Activated CD8-positive, alpha-beta memory T cell treated with anti-CD3 and anti-CD28 coated beads for 1 hour (primary cell): ENCODE measurements at places on chromosomes 12 and 14.

DNA sequence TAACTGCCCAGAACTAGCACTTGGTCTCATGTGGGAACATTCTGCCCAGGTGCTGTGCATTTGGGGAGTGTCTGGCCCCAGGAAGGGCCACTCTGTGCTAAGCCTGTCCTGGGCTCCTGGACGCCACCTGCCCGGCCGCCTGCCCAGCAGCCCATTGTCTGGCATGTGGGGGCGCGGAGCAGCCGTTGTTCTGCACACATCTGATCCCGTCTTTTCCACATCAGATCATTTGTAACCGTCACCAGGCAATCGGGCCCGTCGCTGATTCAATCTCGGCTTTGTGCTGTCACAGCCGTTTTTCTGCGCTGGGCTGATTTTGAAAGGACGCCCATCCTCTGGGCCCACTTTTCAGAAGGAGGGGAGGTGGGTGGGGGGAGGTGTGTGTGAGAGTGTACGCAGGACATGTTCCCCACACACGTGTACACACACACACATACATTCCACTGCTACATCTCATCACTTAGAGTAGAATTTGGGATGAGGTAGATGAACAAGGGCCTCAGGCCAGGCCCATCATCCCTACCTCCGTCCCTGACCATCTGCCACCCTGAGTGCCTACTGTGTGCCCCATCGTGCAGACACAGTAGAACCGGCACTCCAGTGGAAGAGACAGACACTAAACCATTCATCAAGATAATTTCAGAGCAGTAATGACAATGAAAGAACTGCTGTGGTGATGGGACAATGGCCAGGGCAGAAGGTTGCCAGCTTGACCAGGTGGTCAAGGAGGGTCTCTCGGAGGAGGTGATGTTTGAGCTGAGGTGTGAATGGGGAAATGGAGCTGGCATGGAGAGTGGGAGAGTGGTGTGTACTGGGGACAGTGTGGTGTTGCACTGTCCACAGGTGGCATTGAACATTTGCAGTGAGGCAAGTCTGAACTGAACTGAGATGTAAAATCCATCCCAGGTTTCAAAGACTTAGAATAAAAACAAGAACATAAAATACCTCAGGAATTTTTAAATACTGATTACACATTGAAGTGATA is 19.0 kb downstream of the FAM222A start:
- DNase-seq, result no peak

DNA sequence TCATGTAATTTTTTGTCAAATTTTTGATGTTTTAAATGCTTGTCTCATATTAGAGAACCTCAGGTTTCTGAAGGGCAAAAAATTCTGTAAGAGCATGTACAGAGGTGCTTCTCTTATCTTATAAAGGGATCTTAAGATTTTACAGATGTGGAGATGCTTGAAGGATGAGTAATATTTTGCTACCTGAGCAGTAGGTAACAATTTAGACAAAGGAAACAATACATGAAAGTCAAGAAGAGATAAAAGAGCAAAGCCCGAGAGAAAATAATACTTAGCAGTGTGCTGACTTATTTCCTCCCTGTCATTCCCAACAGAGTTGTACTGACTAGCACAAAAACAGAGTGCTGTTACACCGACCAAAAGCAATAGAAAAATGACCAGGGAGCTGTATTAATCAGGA is 98.1 kb upstream of the PTPRR start:
- DNase-seq, result no peak

- no peak for DNase-seq
Measured at GRCh38 chr12:69679119-69679518, 20.0 kb downstream of the BEST3 start.

GRCh38 chr12:88553941-88554658 is 26.2 kb downstream of the KITLG start:
- no peak for DNase-seq

DNA sequence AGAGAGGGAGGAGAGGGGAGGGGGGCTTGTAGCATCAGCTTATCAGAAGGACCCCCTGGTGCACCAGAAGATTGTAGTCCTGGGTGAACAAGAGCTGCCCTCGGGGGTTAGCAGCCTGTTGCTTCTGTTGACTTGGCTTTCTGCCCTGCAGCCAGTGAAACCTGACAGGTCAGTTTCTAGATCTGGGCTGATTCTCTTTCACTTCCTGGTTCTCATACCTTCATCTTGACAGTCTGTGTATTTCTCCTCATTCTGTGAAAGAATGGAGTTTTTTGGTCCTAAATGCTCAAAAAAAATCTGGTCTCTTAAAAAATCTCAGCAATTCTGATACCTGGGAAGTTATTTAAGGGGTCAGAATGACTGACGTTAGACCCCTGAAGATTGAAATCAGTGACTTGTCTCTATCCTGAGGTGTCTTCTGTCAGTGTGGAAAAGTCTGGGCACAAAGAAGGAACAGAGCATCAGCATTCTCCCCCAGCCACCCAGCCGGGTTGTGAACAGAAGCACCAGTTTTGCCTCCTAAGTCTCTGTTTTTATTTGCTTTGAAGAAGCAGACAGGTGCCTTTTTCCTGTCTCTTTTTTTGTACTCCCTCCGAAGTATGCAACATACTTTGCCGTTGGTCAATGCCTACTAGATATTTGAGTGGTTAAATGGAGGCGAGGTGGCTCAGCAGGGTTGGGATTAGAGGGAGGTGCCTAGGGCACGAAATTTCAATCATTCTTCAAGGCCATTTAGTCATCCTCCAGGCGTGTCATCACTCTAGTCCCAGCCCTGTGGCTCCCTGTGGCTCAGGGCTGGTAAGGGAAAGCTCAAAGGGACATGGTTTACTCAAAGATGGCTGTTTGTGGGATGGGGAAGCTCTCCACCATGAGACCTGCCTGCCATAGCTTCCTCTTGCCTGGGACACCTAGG is 24.0 kb downstream of the TTC9 start:
- DNase-seq, result no peak

GRCh38 chr12:28479683-28480082 is 289.4 kb downstream of the CCDC91 start:
- DNase-seq, result no peak

DNA sequence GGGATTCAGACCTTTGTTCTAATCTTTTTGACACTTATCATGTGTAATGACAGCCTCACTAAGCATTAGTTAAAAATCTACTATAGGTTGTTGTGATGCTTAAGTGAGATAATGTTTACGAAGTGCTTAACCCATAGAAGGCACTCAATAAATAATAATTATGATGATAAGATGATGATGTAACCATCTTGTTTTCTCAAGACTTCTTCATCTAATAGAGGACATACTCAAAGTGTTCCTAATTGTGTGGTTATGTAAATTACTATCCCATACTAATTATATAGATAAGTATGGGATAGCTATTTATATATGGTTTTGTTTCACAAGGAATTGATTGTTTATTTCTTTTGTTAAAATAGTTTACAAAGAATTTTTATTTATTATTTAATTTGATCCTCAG is 76.9 kb downstream of the MIPOL1 start:
- no peak for DNase-seq

- DNase-seq, result no peak
Measured at GRCh38 chr14:95356245-95356869, 36.6 kb upstream of the CLMN start.
